ENCODE measurements at places on chromosomes 13 and 19.

- DNase-seq, result no peak
Observed at GRCh38 chr13:109869312-109870237, 83.2 kb upstream of the IRS2 start.

- DNase-seq, result no peak
Observed at GRCh38 chr13:27267596-27267995, 3.0 kb upstream of the RASL11A start.

DNA sequence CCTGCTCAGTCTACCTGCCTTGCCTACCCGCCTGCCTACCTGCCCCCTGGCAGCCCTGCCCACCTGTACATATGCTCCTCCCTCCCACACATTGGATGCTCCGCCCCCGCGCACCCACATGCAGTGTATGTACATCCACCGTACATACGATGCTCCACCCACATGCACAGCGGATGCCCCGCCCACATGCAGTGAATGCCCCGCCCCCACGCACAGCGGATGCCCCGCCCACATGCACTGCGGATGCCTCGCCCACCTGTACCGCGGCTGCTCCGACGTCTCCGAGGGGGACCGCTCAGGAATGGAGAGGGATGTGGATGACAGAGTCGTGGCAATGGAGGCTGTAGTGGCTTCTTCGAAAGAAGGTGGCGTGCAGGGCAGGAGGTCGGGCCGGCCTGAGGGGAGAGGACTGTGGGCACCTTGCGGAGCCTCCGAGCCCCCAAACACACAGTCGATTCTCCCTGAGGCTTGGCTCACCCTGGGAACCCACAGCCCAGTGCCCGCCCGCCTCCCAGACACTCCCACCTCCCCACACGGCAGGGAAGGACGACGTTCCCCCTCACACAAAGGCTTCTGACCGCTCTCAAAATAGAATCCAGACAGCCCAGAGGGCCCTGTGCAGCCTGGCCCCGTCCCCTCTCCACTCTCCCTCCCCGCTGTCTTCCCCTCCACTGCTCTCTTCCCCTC is 16.5 kb upstream of the CACTIN start:
- no peak for DNase-seq

DNA sequence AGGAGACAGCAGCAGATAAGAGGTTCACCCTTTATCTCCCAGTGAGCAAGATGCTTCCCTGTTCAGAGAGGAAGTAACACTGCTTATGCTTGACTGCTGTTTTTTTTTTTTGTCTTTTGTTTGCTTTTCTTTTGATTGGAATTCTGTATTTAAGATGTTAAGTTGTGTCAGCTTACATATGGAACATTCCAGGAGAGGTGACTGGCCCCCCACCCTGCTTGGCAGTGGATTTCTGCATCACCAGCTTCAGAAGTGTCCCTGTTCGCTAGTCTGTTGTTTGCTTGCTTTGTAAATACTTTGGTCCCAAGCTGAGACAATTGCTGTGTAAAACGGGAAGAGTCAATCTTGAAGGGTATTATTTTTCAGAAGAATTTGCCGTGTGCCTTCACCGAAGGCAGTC is 43.0 kb downstream of the IFT88 start:
- DNase-seq, result no peak

DNA sequence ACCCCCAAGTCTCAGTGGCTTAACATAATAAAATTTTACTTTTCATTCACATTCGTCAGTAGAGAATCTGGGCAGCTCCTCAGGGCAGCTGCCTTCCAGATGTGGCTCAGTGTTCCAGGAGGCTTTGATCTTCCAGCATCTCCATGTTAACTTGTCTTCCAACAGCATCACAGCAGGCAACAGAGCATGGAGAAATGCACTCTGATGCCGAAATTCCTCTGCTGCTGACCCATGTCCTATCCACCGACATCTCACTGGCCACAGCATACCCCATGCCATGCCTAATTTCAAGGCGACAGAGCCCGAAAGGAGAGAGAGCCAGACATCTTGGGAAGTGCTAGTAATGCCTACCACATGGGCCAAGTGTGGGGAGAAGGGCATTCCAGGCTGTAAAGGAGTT is 64.9 kb upstream of the MEDAG start:
- no peak for DNase-seq

DNA sequence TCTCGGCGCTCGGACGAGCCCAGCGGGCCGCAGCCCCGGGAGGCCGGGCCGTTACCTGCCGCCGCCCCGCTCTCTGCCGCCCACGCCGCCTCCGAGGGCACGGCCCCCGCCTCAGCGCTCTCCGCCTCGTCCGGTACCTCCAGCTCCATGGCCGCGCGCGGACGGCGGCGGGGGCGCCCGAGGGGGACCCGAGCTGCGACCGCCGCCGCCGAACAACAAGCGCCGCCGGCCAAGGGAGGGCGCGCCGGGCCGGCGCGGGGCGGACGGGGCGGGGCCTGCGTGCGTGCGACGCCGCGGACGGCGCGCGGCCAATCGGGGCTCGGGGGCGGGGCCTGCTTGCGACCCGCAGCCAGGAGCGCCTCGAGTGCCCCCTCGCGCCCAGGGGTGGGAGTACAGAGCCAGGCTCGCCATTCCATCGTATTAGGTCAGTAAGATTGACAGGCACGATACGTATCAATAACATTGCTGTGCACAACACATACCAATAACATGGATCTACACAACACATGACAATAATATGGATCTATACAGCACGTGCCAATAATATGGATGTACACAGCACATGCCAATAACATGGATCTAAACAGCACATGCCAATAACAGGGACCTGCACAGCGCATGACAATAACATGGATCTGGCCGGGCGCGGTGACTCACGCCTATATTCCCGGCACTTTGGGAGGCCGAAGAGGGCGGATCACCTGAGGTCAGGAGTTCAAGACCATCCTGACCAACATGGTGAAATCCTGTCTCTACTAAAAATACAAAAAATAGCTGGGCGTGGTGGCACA is at the start of gene PIP5K1C:
Gene PIP5K1C (minus strand): TSS at position 227 of the 791 bp plus-strand sequence. CDS start 78 bp downstream, at position 149.
- peak; percentile 74 for DNase-seq

DNA sequence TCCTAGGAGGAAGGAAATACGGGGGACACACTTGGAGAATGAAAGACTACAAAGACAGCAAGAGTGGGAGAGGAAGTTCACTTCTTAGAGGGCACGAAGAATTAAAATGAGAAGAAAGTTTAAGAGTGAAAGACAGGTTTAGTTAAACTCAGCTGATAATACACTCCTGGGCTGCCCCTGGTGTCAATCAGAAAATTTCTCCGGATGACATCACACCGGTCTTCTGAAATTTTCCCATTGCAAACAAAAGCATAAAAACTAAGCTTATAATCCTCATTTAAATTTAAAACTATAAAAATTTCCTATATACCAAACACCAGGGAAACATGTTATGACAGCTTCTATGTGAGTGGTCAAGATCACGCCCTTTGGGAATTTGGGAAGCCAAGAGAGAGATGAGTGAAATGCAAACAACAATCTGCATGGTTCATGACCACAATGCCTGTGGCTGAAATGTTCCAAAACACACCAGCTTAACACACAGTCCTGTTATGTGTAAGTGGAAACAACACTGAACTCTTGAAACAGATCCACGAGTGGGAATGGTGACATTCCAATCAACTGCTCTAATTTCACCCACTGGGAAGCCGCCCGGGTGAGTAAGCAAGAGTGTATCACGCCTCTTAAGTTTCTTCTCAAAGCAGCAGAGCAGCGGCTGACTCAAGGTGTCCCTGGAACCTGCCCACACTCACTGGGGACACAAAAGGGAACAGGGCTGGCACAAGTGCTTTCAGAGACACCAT is 49.0 kb downstream of the BRD4 start:
- DNase-seq, result no peak

DNA sequence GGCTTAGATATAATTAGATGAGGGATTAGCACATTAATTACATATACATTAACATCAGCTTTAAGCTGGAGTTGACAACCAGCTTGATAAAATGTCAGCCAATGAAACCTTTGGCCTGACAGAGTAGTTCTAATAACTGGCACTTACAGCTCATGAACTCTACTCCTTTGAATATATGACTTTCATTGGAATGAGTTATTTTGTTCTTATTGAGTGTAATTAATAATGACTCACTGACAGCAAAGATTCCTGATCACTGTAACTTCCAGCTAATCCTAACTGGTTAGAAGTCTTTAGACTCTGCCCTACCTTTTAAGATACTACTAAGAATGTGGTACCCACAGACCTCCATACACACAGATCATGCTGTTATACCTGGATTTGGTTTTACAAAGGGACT is 41.0 kb downstream of the EFNB2 start:
- DNase-seq, result no peak

- no peak for DNase-seq
Observed at GRCh38 chr13:85638265-85638664, 161.0 kb downstream of the SLITRK6 start.

DNA sequence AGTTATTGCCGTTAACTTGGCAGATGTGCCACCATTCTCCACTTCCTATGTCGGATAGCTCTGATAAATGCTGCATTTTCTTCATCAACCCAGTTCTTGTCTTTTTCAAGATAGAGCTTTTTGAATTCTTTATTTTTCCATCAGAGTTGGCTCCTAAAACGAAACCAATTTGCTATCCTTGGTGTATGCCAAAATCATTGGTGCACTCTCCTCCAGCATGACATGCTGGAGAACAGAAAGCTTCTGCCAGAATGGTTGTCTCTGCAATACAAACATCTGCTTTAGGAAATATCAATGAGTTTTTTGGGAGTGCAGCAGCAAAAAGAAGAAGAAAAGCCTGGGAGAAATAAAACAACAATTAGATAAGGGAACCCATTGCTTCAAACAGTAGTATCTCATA is 124.2 kb downstream of the CDK8 start:
- no peak for DNase-seq

- no peak for DNase-seq
Observed at GRCh38 chr19:57934820-57935665, at the start of gene ZNF418. Gene ZNF418, minus strand, starts transcription at chr19:57935402. Its CDS starts 1,580 bp downstream, at chr19:57933822.

All from omental fat pad (tissue), 4 donors.